ENCODE measurements at places on chromosomes 4 and X.
A peak's percentile ranks its signal among the peaks of the same experiment; 100 is the strongest.

GRCh38 chr4:44368413-44369167, 80.0 kb downstream of the KCTD8 start:
- DNase-seq: no peak

- no peak for DNase-seq
Observed at GRCh38 chrX:15523088-15523487, 22.5 kb downstream of the BMX start.

DNA sequence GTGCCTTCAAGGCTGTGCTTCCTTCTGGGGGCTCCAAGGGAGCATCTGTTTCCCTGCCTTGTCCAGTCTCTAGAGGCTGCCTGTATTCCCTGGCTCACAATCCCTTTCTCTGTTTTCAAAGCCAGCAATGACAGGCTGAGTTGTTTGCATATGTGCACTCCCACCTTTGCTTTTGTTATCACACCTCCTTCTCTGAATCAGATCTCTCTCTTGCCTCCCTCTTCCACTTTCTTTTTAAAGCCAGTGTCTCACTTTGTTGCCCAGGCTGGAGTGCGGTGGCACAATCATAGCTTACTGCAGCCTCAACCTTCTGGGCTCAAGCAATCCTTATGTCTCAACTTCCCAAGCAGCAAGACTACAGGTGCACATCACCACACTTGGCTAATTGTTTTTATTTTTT, 37.1 kb upstream of the LEF1 start:
- DNase-seq: no peak

DNA sequence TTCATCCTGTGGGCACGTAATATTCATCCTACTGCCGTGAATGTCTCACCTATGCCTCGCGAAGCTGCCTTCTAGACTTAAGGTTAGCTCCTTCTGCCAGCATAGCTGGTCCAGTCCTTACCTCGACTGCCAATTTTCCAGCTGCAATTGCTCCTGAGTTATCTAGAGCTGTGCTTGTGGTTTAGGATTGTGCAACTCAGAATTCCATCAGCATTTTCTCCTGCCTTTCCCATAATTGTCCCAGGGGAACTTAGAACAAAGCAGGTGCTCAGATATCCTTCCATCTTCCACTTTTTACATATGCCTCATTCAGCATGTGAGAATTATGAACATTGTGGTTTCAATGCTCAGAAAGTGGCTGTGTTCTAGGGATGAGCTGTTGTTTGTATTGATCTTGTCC, 131.4 kb upstream of the ADGRL3 start:
- DNase-seq: no peak

DNA sequence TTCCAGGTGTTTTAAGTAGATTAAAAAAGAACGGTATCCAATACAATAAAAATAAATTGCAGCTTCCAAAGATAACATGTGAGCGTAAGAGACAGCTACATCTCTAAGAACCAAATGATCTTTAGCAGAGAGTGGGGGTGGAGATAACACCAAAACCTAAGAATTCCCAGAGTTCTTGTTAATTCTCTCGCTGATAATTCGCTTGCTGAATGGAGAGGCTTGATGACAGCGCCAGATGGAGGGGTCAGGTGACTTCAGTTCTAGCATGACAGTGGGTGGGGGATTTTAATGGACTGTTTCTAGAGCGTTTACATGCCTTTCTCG, 2.3 kb downstream of the CLCN4 start:
- no peak for DNase-seq

GRCh38 chr4:26083987-26084386, 170.0 kb downstream of the SMIM20 start:
- DNase-seq: peak; percentile 85

DNA sequence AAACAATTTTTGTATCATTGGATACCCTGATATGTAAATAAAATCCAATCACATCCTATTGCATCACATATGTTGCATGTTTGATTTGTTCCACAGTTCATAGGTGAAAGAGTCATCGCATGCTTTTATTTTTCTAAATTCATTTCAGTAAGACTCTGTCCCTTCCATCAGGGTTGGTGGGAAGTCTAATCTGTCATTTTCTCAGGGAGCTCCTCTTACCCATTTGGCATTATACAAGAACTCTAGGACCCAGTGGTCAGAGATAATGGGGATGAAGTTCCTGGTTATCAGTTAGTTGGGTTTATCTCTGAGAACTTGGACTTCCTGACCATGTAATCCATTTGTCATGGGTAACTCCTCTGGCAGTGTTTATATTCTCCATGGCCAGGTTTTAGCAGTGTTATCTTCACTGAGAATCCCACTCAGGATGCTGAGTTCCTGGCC, 227.1 kb upstream of the JADE1 start:
- DNase-seq: no peak

DNA sequence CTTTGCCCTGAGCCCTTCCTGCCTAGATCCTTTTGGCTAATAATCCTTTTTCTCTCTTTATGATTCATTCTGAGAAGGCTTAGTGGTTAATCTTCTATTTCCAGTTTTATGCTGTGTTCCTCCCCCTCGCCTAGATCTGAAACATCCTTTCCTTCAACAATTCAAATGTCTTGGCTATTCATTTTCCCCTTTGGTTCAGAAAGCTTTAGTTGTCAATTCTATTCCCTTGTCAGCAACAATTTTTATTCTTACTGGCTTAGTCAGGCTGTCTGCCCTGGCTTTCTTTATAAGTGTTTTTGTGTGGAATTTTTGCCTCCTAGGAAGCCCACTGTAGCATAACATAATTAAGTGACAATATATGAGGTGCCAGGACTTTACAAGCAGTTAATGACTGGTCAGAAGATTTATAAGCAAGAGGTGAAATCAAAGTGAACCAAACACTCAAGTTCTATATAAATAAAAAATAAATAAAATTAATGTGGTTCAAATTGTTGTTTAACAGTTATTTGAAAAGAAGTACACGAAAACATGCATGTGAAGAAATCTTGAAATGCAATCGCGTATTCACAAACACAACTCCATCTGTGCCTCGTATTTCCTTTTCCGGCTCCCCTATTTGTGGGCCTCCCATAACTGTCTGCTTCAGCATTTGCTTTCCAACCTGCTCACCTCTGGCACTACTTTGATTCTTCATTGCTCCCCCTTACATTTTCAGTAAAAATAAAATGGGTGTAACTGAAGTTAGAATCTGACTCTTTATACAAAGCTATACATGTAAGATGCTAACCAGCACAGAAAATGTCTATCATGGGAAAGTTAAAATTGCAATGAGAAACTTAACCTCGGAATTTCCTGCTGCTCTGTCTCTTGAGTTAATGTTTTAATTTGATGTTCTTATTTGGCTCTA, 235.4 kb downstream of the SPRY1 start:
- DNase-seq: peak; percentile 70
